ENCODE measurements at places on chromosomes 7 and 10.

- no peak for DNase-seq
Observed at GRCh38 chr10:107616463-107617410, 452.2 kb upstream of the SORCS1 start.

DNA sequence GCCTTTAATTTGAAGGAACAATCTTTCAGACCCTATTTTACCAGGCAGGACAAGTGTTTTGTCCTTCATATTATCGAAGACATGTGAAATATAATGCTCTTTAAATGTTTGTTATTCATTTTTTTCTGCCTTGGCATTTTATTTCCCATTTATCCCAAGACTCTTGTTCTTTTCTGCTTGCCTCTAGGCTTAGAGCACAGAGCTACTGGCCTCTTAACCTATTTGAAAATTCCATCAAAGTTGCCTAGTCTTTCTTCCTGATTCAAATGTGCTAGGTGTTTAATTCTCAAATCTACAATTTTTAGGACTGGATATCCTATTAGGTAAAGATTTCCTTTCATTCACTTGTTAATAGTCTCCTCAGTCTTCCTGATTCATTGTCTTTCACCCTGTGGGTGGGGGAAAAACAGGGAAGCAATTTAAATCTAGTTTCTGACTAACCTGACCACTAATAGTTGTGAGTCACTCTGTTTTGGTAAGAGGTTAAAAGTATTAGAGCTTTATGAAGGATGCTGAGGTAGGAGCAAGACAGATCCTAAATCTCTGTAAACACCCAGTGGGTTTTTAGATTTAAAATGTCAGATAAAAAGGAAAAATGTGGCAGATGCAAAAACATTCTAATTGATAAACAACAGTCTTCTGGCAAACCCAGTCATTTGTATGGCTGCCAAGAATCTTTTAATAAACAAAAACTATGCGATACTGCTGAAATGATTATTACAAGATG, 1.5 kb downstream of the LIPK start:
- no peak for DNase-seq

GRCh38 chr7:137981175-137981574, 20.7 kb downstream of the CREB3L2 start:
- DNase-seq: no peak

DNA sequence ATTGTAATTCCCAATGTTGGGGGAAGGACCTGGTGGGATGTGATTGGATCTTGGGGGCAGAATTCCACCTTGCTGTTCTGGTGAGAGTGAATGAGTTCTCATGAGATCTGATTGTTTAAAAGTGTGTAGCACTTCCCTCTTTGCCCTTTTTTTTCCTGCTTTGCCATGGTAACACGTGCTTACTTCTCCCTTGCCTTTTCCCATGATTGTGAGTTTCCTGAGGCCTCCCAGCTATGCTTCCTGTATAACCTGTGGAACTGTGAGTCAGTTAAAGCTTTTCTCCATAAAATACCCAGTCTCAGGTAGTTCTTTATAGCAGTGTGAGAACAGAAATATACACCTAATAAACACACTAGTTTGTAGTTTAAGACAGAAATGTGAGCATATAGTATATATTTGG, 166.8 kb upstream of the MAGI2 start:
- no peak for DNase-seq

DNA sequence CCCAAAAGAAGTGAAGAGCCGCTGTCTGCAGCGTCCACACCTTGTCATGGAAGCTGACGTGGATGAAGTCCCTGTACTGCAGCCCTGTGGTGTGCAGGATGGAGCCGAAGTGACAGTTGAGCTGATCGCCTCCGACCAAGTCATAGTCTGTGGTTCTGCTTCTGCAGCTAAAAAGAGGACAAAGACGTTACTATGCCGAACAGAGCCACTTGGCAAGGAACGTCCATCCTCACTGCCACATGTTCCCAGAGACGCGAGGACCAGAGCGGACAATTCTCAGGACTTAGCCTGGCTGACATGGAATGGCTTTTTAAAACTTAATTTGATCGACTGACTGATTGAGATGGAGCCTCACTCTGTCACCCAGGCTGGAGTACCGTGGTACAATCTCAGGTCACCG, 21.8 kb downstream of the DAGLB start:
- DNase-seq: no peak

GRCh38 chr10:128172756-128173155, 46.5 kb upstream of the MKI67 start:
- no peak for DNase-seq

DNA sequence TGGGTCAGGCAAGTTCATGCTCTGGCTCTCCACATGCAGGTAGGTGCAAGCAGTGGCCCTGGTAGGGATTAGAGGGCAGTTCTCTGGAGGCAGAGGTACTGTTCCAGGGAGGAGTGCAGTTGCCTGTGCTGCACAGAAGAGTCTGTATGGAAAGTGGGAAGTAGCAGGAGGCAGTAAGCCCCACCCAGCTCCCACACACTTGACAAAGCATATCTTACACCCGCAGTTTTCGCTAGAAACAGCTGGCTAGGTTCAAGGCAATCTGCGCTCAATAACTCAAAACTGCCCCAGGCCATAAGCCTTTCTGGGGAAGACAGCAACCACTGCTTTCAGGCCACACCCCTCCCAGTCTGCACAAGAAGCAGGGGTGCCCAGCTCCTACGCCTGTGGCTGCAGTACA, 33.1 kb upstream of the ARMC3 start:
- no peak for DNase-seq
